ENCODE measurements at places on chromosomes 2 and 18.

DNA sequence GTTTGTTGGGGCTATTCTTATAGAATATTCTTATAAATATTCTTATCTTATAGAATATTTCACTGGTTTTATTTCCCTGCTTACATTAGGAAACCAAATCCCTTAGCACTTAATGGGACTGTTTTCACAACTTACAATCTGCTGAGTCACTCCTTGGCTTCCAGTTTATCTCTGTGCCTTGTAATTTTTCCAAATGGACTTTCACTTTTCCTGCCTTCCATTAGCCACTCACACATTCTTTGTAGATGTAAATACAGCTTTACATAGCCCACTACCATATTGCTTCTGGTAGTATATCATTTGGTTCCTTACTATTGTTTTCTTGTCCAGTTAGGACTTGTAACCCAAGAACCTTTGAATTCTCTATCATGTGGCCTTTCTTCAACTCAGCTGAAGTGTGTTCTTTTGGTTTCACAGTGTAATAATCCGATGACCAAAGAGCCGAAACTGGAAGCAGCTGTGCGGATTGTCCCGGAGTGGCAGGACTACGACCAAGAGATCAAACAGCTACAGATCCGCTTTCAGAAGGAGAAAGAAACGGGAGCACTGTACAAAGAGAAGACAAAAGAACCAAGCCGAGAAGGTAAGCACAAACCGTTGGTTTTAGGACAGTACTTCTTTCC, 96.1 kb downstream of the UGGT1 start:
- DNase-seq: no peak

DNA sequence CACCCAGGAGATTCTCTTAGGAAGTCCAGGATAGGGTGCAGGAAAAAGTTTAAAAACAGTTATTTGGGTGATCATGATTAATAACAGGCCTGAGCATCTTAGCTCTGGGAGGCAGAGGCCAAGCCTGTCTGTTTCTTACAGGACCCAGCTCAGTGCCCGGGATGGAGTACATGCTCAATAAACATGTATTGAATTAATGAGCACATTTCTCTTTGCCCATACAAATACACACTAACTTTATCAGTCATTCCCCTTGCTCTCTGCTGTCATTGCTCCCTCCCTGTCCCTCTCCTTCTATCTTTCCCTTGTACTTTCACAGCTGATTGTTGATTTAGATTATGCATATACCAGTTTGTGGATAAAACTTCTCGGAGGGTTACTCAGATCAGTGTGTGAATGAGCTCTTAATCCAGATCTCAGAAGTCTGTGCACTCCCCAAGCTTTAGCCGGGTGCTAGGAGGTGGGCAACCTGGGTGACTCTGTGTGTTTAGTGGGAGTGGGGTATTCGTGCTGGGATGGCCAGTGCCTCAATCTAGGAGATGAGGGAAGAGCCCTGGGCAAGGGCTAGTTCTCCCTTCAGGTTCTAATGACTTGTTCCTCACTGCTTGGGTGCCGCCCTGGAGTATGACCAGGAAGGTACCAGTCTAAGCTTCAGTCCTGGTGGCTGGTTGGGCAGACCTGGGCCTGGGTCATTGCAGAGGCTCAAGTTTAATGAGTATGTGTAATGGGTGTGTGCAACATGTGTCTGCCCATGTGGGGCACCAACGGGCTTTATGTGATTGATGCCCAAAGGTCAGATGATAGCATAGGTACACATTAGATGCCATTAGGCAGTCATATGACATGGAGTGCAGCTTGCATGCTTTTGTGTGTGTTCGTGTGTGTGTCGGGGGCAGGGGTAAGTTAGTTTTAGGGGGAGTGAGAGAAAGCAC, 10.6 kb downstream of the EMX1 start:
- DNase-seq: no peak

DNA sequence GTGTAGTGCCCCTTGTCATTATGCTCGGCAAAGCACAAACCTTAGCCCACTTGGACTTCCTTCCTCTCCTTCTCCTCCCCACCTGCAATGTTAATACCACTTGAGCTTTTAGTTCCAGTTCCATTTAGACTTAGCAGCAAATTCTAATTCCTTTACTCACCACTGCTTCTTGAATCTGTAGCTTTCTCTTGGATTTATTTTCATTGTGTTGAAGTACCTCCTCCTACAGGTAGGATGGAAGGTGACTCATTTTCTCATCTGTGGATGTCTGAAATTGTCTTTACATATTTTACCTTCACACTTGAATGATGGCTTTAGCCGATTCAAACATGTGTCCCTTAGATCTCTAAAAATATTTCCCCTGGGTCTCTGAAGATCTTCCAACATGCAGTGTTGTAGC, 32.8 kb upstream of the BIN1 start:
- no peak for DNase-seq

DNA sequence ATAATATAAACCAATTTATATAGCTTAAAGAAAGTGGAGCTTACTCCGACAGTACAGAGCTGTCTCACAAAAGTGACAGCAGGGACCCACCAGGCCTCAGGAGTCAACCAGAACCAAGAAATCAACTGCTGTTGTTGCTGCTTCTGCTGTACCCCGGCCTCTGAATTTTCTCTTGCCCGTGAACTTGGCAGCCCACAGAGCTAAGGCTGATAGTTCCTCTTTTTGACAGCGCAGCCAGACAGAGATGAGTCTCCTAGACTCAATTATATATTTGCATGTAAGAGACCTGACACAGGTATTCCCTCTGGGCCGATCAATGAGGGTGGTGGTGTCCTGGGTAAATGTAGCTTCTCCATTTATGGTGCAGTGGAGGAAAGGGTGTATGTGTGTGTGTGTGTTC, 109.4 kb downstream of the KCTD1 start:
- no peak for DNase-seq

GRCh38 chr2:240208631-240209211, 68.3 kb upstream of the OTOS start:
- DNase-seq: no peak

GRCh38 chr2:134207589-134208209, 46.2 kb upstream of the MGAT5 start:
- DNase-seq: peak; percentile 33

- no peak for DNase-seq
Measured at GRCh38 chr18:78873926-78874500, 105.6 kb upstream of the SALL3 start.

DNA sequence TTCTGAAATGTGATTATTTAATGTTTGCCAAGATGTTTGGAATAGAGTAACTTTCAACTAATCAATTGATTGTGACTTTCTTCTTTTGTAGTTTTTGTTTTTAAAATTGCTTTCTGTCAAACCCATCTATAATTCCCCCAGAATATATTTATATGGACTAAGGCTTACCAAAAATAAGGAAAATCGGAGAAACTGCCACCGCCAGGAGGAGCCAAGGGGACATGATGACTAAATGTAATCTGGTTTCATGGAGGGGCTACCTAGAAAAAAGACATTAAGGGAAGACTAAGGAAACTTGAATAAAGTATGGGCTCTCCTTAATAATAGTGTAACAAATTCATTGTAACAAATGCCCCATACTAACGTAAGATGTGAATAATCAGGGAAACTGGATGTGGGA, 19.5 kb downstream of the BOLA3 start:
- DNase-seq: no peak

- no peak for DNase-seq
Measured at GRCh38 chr2:11726384-11726783, 20.0 kb upstream of the LPIN1 start.

- DNase-seq: peak; percentile 83
Measured at GRCh38 chr18:46481048-46481846, 175.8 kb downstream of the LOXHD1 start.

GRCh38 chr2:138698428-138698827, 81.8 kb downstream of the NXPH2 start:
- no peak for DNase-seq

DNA sequence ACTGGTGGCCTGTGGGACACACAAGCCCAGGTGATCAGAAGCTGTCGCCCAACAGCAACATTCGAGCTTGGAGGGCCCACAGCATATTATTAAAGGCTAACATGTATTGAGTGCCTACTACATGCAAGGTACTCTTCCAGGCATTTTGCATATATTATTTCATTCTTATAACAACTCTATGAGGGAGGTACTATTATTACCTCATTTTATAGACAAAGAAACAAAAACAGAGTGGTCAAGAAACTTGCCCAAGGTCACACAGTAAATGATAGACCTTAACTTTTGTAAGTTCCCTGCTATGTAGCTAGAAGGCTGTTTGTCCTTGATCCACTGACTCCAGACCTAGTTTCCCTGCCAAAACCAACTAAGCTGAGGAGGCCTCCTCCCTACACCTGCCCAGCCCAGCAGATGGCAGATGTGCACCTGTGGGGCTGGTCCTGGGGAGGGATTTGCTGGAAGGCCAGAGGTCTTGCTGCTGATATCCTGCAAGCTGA, 35.7 kb downstream of the KANSL3 start:
- no peak for DNase-seq

DNA sequence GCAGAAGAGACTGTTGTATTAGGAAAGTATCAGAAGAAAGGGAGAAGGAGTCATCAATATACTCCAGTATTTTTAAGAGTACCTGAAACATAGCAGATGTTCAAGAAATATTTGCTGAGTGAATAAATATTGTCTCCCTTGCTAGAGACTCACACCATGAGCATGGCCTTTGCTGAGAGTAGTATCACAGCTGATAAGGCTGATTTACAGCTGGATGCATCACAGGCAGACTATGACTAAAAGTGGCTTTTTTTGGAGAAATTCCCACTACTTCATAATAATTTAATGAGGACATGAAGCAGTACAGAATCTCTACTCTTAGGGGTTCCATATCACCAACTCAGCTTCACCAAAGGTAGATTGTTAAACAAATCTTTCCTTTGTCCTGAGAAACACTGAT, 373.3 kb downstream of the RBM43 start:
- DNase-seq: no peak

DNA sequence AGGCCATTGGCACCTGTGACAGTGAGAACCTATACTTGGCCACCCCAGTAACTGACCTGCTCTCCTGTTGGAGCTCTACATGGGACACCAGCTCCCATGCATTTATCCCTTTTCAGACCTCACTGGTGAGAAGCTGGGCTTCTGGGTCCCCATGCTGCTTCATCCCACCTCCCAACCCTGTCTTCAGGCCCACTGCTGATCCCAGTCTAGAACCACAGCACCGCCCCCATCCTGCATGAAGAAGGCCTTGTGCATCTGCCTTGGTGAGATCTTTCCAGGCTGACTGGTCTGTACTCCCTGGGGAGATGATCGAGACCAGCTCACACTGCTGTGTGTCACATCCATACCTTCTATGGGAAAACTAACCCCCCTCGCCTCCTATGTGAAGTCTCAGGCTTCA, 22.7 kb downstream of the TTC32 start:
- DNase-seq: no peak

DNA sequence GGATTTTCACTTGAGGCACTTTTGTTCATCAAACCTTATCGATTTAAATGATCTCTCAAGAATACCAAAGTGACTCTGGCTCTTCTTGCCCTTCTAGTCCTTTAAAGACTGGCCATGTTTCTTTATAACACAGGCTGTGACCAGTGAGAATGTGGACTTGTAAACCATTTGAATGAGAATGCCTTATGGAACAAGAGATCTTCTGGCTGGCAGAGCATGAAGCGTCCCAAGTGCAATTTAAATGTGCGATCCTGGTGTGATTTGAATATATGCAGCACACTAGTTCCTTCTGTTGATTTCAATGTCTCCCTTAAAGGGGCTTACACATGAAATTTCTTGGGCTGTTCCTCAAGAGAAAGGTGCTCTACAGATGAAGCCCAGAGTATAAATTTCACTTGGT, 262.4 kb upstream of the CCDC68 start:
- DNase-seq: no peak

DNA sequence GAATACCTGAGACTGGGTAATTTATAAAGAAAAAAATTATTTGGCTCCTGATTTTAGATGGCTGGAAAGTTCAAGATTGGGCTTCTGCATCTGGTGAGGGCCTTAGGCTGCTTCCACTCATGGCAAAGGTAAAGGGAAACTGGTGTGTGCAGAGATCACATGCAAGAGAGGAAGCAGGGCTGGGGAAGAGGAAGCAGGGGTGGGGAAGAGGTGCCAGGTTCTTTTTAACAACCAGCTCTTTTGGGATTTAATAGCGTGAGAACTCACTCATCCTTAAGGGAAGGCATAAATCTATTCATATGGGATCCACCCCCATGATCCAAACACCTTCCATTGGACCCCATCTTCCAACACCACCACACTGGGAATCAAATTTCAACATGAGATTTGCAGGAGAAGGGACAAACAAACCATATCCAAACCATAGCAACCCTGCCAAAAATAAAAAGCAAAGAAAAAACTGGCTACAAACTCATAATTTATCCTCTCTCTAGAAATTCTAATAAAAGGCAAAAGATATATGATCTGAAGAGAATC, 30.4 kb downstream of the PRKRA start:
- no peak for DNase-seq

- no peak for DNase-seq
Measured at GRCh38 chr2:163621445-163622004, 114.3 kb downstream of the FIGN start.

GRCh38 chr2:218927876-218928275, 31.6 kb upstream of the CDK5R2 start:
- no peak for DNase-seq

- no peak for DNase-seq
Measured at GRCh38 chr2:219109471-219109870, 48.8 kb upstream of the IHH start.

DNA sequence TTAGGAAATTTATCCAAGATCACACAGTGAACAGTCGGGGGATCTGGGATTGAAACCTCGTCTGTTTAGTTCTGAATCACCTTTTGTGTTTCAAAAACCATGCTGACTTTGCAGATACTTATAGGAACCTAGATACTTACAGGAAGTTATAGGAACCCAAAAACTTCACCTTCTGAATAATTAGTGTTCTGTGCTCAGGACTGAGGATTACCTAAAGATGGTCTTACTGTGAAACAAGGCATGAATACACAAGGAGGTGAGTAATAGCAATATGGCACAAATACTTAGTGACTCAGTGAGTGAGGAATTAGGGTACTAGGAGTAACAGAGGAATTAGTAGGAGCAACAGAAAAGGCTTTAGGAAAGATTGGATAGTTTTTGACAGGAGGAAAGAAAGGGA, 145.5 kb downstream of the LRATD1 start:
- no peak for DNase-seq

- no peak for DNase-seq
Measured at GRCh38 chr18:57023275-57023882, 123.5 kb upstream of the BOD1L2 start.

GRCh38 chr2:121825003-121825950, 69.8 kb downstream of the TSN start:
- DNase-seq: no peak
